ENCODE measurements at places on chromosomes 16 and 17.

- DNase-seq: no peak
These were observed 2.7 kb upstream of the LIMD2 start for GRCh38 chr17:63702721-63703015.

GRCh38 chr17:33981711-33982601 is 273.1 kb upstream of the CCL2 start:
- DNase-seq: no peak

GRCh38 chr17:71966459-71967313 is 154.1 kb upstream of the SOX9 start:
- DNase-seq: peak; percentile 84

GRCh38 chr17:67520916-67521774 is 144.1 kb downstream of the PITPNC1 start:
- no peak for DNase-seq

DNA sequence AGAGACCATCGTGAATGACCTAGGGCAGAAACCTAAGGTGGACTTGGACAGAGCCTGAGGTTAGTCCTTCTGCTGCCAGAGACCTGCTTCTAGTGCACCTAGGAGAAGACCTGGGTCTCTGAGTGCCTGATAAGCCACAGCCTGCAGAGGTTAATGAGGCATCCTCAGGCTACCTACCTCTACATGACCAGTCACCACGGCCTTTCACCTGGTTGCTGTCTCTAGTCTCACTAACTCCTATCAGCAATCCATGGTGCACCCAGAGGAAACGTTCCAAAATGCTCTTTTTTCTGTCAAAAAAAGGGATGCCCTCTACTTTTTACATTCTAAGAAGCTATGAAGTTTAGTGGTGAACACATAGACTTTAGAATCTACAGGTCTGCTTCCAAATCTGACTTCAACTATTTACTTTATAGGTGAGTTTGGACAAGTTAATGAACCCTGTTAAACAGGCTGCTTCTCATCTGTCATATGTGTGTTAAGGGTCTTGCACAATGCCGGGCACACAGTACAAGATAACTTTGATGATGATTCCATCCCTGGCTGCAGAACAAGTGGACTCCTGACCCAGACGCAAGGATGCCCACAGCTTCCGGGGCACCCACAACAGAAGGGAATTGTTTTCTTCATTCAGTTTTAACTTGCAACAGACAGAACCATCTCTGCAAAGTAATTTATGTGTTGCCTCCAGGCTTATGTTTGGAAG is 469.9 kb upstream of the CDH5 start:
- DNase-seq: no peak

DNA sequence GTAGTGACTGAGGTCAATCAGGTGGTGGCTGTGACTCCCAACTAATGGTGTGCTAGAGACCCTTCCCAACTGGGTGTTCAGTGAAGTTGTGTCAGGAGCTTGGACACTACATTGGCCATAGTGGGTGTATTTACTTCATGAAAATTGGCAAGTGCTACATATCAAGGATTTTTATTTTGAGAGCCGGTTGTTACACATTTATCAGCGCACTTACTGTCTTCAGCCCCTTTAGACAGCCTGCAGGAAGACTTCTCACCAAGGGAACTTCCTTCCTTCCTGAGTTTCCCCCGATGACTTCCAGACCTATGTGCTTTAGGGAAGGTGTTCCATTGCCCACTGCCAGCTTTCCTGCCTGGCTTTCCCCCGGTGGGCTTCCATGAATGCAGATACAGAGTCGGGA is 261.2 kb downstream of the CBLN1 start:
- DNase-seq: no peak

- no peak for DNase-seq
These were observed 174.6 kb upstream of the RPH3AL start for GRCh38 chr17:527247-527646.

GRCh38 chr16:83994087-83994486 is 26.0 kb downstream of the NECAB2 start:
- no peak for DNase-seq

DNA sequence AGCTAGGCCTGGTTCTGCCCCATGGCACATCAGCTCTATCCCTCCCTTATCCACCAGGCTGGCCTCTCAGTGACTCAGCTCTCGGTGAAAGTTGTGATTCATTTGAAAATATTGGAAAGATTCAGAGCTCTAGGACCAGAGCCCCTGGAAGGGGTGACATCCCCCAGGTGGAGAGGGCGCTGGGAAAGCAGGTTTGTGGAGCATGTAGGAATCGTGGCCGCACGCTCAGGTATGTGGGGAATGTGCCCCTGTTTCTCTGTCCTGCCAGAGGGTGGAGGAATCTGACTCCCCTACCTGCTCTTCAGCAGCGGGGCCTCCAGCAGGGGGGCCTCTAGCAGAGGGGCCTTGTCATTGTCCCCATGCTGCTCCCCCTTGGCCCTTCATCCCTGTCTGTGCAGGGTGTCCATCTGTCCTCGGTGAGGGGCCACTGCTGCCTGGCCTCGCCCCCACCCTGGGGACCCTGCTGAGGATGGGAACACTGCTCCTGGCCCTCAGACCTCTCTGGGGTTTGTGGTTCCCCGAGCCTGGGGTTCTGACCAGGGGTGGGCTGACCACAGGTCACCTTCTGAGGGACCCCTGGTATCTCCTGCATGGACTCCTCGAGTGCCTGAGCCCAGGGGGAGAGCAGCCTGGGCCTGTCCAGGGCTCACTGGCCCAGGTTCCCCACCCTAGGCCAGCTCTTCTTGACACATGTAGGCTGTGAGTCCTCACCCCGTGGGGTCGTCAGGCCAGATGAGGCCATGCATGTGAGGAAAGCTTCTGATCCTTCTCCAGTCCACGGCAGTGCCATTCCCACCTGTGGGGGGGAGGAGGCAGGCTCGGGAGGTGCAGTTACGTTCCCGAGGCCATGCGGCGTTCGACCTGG is 47.5 kb downstream of the NT5M start:
- no peak for DNase-seq

DNA sequence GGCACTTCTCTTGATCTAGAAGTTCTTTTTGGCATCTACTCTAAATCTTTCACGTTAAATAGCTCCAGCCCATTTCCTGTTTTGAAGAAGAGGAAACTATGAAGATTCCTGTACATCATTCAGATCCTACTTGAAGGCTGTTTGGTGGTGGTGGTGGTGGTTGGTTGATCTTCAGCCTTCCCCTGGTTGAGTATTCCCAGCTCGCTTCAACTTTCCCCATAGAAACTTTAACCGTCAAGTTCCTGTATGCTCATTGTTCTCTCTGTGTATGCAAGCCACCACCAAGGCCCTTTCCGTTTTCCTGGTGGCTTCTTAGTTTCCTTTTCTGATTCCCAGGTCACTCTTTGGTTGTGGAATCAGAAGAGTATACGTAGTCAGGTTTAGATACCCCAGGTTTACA is 3.3 kb downstream of the LRRC46 start:
- no peak for DNase-seq

Data from tibial artery (tissue), 4 donors.